CD4-positive, alpha-beta memory T cell (primary cell): ENCODE measurements at places on chromosomes 3 and 15.

DNA sequence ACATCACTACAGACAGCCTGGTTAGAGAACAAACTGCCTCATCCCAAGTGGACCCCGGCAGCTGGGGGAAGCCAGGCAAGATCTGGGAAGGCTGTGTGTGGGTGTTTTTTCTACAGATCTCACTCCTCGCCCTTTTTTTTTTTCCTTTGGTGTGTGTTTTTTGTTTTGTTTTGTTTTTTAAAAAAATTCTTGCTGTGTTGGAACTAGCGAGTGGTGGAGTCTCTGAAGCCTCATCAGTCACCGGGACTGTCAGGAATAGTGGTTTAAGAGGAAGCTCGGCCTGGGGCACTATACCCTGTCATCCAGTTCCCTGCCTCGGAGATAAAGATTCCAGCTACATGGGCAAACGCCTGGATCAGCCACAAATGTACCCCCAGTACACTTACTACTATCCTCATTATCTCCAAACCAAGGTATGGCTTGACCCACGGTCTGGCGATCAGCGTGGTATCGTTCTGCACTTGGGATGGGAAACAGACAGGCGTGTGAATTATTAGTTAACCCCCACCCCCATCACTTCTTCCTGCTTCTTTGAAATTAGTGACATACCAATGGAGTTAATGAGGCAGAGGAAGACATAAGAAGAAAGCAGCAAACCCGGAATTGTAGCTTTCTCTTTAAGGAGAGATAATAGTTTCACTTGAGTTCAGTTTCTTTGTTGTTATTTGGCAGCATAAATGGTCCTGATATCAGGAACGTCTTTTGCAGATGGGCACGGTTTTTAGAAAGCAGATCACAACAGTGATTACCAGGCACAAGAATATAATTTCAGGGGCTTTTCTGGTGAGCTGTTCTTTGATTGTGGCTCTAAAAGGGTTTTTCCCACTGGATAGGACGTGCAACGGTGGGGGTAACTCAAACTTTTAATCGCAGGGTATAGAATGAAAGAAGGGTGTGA lies 722 bp downstream of the RBMS3 start:
- no peak for DNase-seq

GRCh38 chr15:96220657-96221056 lies 109.8 kb upstream of the NR2F2 start:
- DNase-seq = no peak

GRCh38 chr3:72077473-72078259 lies 292.7 kb upstream of the PROK2 start:
- DNase-seq = no peak

GRCh38 chr15:77659350-77660321 lies 26.9 kb upstream of the LINGO1 start:
- no peak for DNase-seq

GRCh38 chr3:39325236-39325635 lies 4.3 kb upstream of the CCR8 start:
- no peak for DNase-seq

GRCh38 chr3:128354788-128355542 lies 111.7 kb downstream of the DNAJB8 start:
- DNase-seq = no peak
